ENCODE measurements at places on chromosomes 6 and 20.

DNA sequence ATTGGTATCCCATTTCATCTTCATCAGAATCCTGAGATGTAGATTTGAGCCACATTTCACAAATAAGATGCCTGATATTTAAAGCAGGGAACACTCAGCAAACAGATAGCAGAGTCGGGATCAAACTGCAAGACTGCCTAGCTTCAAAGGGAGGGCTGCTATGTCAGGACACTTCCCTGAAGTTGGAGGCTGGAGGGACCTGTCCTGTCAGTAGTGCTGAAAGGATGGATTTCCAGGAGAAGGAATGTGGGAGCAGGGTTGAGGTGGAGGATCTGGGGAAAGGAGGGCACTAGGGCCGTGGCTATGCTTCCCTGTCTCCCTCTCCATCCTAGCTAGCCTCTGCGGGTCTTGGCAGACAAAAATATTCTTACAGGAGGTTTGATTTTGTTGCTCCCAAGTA lies 32.2 kb downstream of the COX4I2 start:
- DNase-seq = no peak

GRCh38 chr6:44219053-44219814 lies 2.5 kb downstream of the MYMX start:
- DNase-seq = no peak

- no peak for DNase-seq
These were observed 20.2 kb upstream of the TTK start for GRCh38 chr6:79984261-79984660.

GRCh38 chr20:38885357-38885756 lies 40.9 kb upstream of the FAM83D start:
- DNase-seq = no peak

- DNase-seq = no peak
These were observed 193.3 kb downstream of the UTRN start for GRCh38 chr6:144478483-144478882.

- DNase-seq = no peak
These were observed 24.4 kb upstream of the ARID1B start for GRCh38 chr6:156752666-156753301.

- DNase-seq = peak; percentile 4
These were observed 56.4 kb downstream of the NRN1 start for GRCh38 chr6:5950361-5950785.

GRCh38 chr6:152173957-152174356 lies 366.5 kb downstream of the ESR1 start:
- no peak for DNase-seq

GRCh38 chr20:35049776-35050352 lies 42.7 kb downstream of the TRPC4AP start:
- DNase-seq = no peak

DNA sequence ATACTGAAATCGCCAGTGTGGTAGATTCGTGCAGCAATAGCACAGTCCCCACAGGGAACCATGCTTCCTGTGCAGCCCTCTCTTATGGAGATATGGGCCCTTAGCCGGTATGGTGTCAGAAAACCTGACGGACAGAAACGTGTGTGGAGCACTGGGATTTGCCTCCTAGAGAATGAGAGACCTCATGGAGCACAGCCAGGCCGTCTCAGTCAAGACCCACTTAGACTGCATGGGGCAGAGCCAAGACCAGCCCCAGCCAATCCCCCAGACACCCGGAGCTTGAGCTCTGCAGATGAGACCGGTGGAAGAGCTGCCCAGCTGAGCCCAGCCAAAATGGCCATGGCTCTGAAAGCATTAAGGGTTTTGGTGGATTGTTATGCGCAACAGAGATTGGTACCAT lies 163.7 kb downstream of the DLL1 start:
- DNase-seq = no peak

DNA sequence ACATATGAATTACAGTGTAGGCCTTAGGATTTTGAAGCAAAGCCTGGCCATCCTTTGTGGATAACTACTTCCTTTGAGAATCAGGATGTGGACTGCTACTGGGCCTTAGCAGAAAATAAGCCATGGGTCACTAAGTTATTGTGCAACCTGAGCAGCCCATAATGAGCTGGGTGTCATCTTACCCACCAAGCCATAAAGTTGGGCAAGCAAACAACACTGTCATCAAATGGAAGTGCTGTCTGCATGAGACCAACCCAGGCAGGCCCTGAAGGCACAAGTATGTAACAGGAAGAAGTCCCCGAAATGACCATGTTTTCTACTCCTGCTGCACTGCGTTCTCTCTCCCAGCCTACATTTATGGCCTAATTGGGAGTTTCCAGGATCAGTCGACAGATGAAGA lies 205.6 kb upstream of the GGTLC1 start:
- no peak for DNase-seq

DNA sequence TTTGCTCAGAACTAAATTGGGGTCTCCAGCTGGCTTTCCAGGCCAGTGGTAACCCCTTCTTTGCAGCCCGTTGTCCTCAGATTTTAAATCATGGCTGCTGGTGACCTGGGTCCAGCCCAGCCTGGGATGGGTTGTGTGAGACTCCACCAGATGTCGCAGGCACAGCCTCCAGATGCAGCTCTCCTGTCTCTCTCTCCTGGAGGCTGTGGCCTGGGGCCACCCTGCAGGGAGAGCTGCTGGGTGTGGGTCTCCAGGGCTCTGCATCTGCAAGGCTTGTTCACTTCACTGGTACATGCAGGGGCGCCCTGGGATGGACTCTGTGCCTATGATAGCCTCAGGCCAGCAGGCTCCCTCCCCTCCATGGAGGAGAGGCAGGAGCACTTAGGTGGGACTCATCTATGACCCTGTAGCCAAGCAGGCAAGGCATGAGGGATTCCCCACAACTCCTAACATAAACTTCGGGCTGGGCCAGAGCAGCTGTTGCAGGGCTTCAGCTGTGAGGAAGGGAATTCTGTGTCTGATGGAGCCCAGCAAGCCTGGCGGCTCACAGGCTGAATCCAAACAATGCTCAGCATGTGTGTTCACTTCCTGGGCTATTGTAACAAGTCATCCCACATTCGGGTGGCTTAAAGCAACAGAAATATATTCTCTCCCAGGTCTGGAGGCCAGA lies 94.7 kb upstream of the NXT1 start:
- DNase-seq = no peak

DNA sequence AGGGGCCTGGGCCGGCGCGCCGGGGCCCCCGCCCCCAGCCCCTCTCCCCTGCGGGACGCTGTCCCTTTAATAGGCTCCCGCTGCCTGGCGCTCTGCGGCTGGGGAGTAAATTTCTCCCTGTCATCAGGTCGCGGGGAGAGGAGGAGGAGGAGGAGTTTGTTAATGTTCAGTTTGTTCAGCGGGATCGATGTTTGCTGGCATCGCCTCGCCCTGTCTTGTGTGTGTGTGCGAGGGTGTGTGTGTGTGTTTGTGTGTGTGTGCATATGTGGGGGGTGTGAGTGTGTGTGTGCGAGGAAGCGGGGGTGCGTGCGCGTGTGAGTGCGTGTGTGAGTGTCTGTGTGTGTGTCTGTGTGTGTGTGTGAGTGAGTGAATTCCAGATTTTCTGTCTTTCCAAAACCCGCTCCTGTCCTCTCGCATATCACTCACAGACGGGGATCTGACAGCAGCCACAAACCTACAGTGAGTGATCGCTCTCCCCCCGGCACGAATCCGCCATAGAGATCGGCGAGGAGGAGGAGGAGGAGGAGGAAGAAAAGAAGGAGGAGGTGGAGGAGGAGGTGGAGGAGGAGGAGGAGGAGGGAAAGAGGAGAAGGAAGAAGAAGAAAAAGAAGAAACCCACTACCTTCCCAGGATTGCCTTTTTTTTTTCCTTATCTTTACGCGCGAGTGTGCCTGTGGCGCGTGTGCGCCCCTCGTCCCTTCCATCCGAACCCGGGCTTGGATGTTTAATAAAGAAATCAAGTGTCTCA lies at the start of gene TSHZ2:
Gene TSHZ2 (plus strand): TSS at position 169 of the 748 bp plus-strand sequence. CDS start 936 bp downstream, outside the sequence.
- no peak for DNase-seq

DNA sequence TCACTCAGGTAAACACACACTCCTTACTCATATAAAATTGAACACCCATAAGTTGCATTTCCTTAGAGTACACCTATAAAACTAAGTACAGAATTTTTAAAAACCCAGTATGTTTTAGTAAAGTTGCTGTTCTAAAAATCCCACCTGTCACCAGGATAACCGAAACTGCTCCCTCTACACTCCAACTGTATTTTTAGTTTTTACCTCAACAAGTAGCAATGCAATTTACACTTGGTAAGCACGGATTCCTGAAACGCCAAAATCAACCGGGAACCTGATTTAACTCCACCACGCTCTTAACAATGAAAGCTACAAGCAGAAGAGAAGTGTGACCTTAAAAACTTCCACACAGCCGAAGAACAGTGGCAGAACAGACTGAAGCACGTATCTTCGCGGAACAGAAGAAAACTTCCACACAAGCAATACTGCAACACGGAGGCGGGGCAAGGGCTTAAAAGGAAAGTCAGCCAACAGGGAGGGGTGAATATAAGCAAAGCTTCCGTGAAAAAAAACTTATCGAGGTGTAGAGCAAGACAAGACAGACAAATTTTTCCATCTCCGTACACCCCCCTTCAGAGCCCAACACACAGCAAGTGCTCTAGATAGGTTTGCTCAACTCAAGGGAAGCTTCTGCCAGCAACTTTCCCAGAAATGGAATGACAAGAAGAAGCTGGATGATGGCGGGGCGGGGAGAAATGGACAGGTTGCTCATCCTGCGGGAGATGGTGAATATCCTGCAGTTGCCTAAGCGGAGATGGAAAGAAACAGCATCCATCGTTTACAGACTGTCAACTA lies 1.4 kb downstream of the STAU1 start:
- DNase-seq = peak; percentile 53

- DNase-seq = peak; percentile 60
These were observed 235.2 kb downstream of the ALDH8A1 start for GRCh38 chr6:134714679-134715078.

GRCh38 chr6:113306552-113307145 lies 550.5 kb upstream of the MARCKS start:
- peak; percentile 12 for DNase-seq

DNA sequence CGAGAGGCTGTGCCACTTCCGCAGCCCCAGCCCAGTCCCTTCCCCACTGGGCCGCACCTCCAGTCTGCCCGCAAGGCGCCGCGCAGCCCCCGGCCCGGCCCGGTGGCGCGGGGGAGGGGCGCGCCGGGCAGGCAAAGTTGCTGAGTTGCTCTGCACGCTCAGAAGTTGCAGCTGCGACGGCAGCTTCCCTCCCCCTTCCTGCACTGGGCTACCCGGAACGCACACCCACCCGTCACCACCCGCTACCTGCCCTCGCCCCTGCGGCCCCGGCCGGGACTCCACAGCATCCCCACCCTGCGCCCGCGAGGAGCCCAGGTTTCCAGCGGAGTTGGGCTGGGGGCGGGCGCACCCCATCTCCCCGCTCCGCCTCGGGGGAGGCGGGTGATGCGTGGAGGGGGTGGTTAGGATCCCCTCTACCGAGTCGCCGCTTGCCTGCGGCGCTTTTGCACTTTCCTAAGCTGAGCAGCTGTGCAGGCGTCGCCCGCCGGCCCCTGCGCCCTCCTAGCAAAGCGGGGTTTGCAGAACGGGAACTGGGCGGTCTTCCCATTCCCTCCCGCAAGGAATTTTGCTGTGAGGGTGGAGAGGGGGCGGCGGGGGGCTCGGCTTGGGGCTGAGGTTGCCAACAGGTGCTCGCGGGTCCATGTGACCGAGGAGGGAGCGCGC lies 55.9 kb upstream of the RREB1 start:
- no peak for DNase-seq

DNA sequence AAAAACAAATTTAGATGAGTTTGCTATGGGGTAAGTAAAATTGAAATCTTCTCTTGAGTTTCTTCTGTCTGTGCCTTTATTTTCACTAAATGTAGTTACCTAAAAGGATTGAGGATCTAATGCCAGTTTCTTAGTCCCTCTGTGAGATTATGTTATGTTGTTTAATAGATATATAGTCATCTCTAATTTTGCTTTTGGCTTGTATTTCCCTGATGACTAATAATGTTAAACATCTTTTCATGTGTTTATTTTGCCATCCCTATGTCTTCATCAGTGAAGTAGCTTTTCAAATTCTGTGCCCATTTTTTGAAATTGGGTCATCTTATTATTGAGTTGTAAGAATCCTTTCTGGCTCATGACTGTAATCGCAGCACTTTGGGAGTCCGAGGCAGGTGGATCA lies 13.7 kb downstream of the QRSL1 start:
- no peak for DNase-seq

DNA sequence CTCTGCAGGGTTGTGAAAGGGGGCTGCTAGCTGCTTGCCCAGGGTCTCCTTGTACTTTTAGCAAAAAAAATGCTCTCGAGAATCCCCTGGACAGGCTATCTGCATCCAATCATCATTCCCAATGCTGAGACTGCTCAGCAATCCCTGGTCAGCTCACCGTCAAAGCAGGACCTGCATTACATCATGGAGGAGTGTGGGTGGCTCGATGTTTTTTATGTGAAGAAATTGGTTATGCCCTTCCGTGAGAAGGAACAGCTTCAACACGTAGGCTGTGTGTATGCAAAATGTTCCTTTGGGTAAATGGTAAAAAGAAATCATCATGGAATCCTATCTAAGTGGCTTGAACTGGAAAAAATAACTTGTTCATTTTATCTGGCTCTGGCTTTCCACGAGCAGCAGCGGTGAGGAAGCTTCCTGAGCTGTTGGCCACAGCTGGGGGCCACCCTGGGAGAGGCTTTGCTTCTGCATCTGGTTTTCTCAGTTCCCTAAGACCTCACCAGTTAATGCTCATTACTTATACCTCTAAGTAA lies 111.4 kb downstream of the FYN start:
- no peak for DNase-seq

DNA sequence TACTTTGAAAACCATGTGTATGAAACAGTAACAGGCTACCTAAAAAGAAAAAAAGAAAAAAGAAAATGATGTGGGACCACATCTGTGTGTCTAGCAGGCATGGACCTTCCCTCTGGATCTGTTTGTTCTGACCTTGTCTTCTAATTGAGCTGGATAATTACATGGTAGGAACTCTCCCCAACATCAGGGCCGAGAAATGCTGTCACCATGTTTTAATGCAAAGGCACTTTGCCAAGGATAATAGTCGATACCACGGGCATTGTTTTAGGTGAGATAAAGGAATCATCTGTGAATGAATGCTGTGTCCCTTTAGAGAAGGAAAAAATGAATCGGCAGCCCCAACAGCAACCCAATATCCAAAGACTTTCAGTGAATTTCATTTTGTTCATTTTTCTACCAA lies 149.1 kb downstream of the ZDHHC14 start:
- DNase-seq = no peak

- no peak for DNase-seq
These were observed 11.0 kb downstream of the SHPRH start for GRCh38 chr6:145953200-145953599.

DNA sequence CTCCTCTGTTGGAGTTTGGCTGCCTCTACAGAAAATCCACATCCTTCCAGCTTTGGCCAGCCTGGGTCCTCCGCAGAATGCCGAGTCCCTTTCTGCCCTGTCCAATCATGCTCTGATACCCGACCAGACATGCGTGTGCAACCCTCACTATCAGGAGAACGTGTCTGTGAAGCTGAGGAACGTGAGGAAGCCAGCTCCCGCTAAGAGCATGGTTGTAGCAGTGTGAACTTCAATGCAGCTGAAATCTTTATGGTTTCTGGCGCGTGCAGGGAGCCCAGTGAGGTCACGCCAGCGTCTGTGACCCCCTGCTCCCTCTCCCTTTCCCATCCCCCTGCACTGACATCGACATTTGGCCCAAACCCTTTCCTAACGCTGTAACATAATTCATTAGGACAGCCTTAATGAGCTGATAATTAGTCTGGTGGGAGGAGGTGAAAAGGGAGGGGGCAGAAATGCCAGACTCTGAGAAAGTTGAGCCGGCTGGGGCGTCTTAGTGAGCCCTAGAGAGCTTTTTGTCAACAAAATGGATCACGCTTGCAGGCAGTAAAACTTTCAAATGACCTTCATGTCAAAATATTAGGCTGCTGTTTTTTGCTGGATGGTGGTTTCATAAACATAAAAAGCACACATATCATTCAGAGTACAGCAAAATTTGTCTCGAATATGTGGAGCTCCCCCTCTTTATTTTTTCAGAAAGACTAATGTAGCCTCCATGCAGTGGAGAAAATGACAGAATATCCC lies 423.3 kb downstream of the QKI start:
- no peak for DNase-seq
